ENCODE measurements at places on chromosomes 2 and 18. TPM values are rescaled to one million over a fixed set of nuclear protein-coding genes. Genes with fewer than 3 reads are reported as not detected.

- H3K27ac ChIP-seq, result no peak overlapping the region
- no peaks in the 10 kb centered on the region for H3K27me3 ChIP-seq
- no peaks in the 10 kb centered on the region for H3K4me1 ChIP-seq
- H3K36me3 ChIP-seq, result no peaks in the 10 kb centered on the region
- no peak overlapping the region for H3K4me3 ChIP-seq
These were observed 237.6 kb upstream of the STON1 start for GRCh38 chr2:48292393-48292792.

Gene MYO5B
- total RNA-seq, result 0.36 TPM

GRCh38 chr2:222844323-222844722 lies 16.5 kb upstream of the ACSL3 start:
- DNase-seq, result no peak
- H3K27ac ChIP-seq, result peak overlapping the region; percentile 76
- H3K4me3 ChIP-seq, result peak overlapping the region; percentile 35
- H3K27me3 ChIP-seq, result no peaks in the 10 kb centered on the region
- peaks cover 13% of the 10 kb centered on the region for H3K4me1 ChIP-seq
- H3K36me3 ChIP-seq, result no peaks in the 10 kb centered on the region

Gene TOGARAM2
- 0.72 TPM for total RNA-seq

DNA sequence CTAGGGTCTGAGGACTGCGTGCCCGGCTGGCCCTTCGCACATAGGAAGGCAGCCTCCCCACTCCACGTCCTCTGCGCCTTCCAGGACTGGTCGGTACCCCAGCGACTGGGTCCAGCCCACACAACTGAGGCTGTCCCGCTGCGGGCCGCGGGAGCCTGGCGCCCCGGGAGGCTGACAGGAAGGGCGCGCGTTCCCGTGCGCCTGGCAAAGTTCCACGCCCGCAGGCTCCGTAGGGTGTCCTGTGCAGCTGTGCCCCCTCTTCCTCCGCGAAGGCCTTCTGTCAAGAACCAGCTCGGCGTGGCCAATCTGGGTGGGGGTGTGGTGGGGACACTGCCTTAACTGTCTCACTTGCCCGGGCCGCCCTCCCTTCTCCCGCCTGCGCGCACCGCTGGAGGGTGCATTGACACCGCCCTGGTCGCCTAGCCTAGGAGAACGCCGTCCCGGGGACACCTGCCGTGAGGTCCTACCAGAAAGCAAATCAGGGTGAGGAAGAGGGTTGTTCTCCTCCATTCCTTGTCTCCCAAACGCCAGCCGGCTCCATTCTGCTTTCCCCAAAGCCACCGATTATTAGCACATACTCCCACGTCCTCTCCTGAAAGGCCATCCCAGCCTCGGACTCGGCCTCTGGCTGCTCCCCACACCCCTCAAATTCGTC lies 618 bp upstream of the LYPD1 start:
- H3K4me3 ChIP-seq, result peak overlapping the region; percentile 71
- peak; percentile 80 for DNase-seq
- peaks cover 7% of the 10 kb centered on the region for H3K27me3 ChIP-seq
- no peaks in the 10 kb centered on the region for H3K36me3 ChIP-seq
- H3K4me1 ChIP-seq, result peaks cover 15% of the 10 kb centered on the region
- no peak overlapping the region for H3K27ac ChIP-seq

Gene TNFAIP6
- total RNA-seq, result 43.1 TPM

DNA sequence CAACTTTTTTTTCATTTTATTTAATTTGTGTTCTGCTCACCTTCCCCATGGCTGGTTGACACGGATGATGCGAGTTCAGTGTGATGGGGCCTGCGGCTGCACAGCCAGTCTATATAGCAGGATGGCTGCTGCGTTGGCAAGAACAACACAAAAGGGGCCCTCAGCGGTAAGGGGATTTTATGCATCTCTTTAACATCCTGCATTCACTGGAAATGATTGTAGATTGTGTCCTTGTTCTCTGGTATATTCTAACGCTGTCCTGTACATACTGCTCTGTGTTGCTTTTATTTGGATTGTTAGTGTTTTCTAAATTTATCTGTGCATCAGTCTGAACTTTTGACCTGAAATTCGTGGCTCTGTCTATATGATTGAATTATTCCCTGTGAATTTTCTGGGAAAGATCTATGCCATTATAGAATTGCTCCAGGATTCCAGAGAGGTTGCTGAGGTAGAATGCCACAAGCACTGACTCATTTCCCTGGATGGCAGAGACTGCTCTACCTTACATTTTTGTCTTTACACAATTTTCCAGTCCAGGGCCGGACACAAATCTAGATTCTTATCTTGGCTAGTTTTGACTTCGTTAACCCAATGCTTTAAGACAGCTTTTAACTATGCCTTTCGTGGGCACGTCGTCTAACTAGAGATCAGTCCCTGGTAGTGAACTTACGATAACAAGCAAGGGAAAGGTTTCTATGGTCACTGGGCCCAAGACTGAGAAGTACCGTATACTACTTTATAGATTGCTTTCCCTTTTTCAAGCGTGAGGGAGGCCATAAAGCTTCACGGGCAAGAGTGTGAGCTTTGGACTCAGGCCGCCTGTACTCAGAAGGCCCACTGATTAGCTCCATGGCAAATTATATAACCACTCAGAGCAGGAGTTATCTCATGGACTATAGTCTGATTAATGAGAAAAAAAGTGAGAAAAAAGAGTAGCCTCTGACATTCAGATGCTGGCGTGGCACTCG lies at the start of gene CRYGC:
CRYGC (minus strand) TSS at position 85 of the 968 bp plus-strand sequence; CDS start at position 49, 36 bp downstream.
- no peak for DNase-seq
- H3K36me3 ChIP-seq, result no peaks in the 10 kb centered on the region
- H3K27ac ChIP-seq, result no peak within 1 kb of the TSS
- no peak within 1 kb of the TSS for H3K4me3 ChIP-seq
- no peaks in the 10 kb centered on the region for H3K4me1 ChIP-seq

DNA sequence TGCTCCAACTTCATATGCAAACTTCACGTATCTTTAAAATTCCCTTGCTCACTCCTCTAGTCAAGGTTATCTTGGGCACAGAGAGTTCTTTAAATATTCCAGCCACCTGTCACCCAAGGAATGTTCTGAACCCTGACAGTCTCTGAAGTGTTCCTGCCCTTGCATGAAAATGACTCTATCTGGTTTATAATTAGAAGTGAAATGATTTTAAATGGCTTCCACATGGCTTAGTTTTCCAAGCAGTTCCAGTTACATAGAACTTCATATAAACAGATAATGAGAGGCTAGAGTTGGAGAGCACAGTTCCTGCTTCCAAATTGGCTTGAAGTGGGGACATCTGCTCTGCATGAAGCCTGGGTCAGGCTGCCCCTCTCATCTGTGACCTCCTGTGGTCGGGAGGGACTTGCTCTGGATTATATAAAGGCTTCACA lies 81.9 kb downstream of the SLC4A3 start:
- no peaks in the 10 kb centered on the region for H3K36me3 ChIP-seq
- no peak overlapping the region for H3K27ac ChIP-seq
- H3K4me1 ChIP-seq, result peaks cover 19% of the 10 kb centered on the region
- DNase-seq, result no peak
- peaks cover 17% of the 10 kb centered on the region for H3K27me3 ChIP-seq
- no peak overlapping the region for H3K4me3 ChIP-seq

- H3K27me3 ChIP-seq, result no peaks in the 10 kb centered on the region
- H3K27ac ChIP-seq, result peak overlapping the region; percentile 46
- H3K4me1 ChIP-seq, result peaks cover 19% of the 10 kb centered on the region
- H3K4me3 ChIP-seq, result peak overlapping the region; percentile 87
- no peaks in the 10 kb centered on the region for H3K36me3 ChIP-seq
These were observed 126.0 kb downstream of the OSBPL1A start for GRCh38 chr18:24271381-24272228.

DNA sequence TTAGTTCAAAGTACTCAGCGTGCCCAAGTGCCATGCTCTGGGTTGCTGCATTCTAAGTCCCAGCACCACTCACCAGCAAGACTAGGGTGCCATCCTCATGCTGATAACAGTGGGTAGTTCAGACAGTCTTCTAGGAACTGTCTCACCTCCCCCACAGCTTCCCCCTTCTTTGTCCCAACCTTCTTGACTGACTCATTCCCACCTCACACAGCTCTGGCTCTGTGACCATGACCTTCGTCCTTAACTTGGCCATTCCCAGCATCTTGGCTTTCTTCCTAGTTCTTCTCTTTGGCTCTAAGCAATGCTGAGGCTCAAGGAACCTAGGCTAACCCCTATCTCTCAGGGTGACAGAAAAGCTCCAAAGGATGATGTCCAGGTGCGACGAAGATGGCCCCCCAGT lies 20.0 kb upstream of the CXCR4 start:
- no peak overlapping the region for H3K4me3 ChIP-seq
- no peaks in the 10 kb centered on the region for H3K4me1 ChIP-seq
- no peaks in the 10 kb centered on the region for H3K27me3 ChIP-seq
- no peaks in the 10 kb centered on the region for H3K36me3 ChIP-seq
- DNase-seq, result no peak
- no peak overlapping the region for H3K27ac ChIP-seq

DNA sequence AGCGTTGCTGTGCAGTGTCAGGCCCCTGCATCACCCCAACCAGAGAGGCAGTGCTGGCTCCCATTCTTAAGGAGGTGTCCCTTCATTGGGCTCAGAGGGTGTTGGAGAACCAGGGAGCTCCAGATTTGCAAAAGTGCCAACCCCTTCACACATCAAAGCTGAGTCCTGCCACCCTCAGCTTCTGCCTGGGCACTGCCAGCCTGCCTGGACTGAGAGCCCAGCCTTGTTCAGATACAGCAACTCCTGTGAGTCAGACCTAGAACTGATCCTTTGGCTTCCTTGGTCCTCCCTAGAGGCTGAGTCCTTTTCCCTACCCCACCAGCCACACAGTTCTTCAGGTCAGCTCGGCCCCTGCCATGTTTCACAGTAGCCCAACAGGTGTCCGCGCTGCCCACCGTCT lies 424.9 kb upstream of the MYT1L start:
- H3K27me3 ChIP-seq, result no peaks in the 10 kb centered on the region
- DNase-seq, result no peak
- H3K27ac ChIP-seq, result no peak overlapping the region
- no peaks in the 10 kb centered on the region for H3K36me3 ChIP-seq

DNA sequence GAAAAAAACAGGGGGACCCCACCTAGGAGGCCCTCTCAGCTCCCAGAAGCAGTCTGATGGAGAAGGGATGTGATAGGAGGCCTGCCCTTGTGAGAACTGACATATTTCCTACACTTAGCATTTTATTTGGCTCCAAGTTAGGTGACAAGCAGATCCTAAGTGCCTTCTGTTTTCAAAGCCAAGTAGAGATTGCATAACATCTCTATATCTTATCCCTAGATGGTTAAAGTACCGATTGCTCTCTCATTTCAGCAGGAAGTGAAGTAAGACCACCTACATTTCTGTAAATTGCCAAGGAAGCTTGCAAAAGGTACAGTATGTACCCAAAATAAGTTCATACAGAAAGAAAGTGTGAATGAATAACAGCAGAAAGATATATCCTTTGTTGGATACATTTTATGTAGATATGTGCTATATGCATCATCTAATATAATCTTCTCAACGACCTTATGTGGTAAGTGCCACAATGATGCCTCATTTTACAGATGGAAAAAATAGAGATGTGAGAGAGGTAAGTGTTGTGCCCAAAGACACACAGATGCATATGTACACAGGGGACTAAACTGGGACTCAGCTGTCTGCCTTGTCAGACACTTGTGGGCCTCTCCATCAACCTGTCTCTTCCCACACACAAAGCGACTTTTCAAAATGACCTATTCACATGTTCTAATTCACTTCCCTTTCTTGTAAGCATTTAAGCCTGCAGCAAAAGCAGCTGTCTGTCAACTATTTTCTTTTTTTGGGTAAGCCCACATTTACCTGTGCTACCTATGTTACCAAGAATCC lies 38.9 kb downstream of the DHRS9 start:
- no peaks in the 10 kb centered on the region for H3K36me3 ChIP-seq
- no peak overlapping the region for H3K27ac ChIP-seq

DNA sequence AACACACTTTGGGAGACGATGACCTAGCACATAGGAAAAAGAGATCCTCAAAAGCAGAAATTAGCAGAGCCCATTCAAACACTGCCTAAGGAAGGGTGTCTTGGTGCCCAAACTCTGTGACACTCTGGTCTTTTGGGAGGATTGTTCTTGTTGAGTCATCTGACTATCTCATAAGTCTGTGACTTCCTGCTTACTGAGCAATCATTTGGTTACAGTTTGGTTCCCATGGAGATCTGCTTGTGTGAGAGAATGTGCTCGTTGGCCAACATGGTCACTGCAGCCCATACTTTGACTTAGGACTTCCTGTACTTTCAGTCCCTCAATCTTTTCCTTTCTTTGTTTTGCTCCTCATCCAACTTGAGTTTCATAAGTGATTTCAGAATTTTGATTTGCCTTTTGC lies 602.9 kb downstream of the NYAP2 start:
- H3K36me3 ChIP-seq, result no peaks in the 10 kb centered on the region
- peaks cover 5% of the 10 kb centered on the region for H3K4me1 ChIP-seq
- no peak overlapping the region for H3K4me3 ChIP-seq
- no peaks in the 10 kb centered on the region for H3K27me3 ChIP-seq
- H3K27ac ChIP-seq, result peak overlapping the region; percentile 5
- peak; percentile 79 for DNase-seq

DNA sequence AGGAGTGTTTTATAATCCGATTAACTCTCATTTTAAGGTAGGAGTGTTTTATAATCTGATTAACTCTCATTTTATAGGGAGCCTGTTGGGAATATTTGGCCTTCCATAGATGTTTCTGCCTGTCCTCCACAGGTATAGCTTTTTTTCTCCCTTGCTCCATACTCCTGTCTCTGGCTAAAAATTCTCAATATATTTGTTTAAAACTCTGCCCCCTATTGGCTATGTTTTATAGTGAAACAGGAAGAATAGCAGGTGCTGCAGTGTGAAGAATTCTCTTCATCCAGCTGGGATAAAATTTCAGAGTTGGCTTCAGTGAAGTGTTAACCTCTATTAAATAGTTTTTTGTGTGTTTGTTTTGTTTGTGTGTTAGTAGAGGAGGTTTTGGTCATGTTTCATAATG lies 1046.0 kb upstream of the TMEFF2 start:
- H3K36me3 ChIP-seq, result no peaks in the 10 kb centered on the region
- H3K4me1 ChIP-seq, result no peaks in the 10 kb centered on the region
- no peaks in the 10 kb centered on the region for H3K27me3 ChIP-seq
- DNase-seq, result no peak
- H3K27ac ChIP-seq, result no peak overlapping the region
- no peak overlapping the region for H3K4me3 ChIP-seq

DNA sequence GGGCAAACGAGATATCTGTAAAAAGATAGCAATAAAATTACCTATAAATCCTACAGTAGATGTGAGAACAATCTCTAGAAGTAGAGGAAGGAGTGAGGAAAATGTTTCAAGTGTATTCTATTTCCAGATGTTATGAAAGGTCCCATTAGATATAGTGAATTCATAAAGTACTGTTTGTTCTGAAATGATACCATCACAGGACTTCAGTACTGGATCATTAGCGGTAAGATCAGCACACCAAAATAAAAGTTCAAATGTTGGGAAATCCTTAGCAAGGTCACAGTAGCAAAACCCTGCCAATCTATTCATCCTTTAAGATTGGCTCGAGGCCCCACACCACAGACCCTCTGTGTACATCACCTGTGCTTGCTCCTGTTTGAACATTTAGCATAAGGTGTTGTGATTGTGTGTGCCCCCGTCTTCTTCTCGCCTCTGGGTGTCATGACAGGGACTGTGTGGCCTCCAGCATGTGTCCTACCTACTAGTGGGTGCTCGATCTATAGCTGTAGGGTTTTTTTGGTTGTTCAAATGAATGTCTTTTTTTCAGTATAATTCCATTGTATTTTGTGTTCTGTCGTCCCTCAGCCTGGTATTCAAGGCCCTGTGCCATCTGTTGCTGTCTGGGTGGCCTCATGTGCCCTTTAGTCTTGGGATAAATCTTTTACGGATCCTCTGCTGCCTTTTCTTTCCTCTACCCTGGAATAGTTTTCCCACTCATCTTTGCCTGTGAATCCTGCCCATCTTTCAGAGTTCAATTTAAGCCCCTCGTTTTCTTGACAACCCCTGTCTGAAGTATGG lies 9.1 kb downstream of the MFSD6 start:
- no peaks in the 10 kb centered on the region for H3K4me1 ChIP-seq
- H3K36me3 ChIP-seq, result no peaks in the 10 kb centered on the region
- no peak overlapping the region for H3K27ac ChIP-seq
- H3K4me3 ChIP-seq, result no peak overlapping the region
- DNase-seq, result no peak
- H3K27me3 ChIP-seq, result no peaks in the 10 kb centered on the region
